ENCODE measurements at places on chromosomes 5 and 9.

GRCh38 chr5:136598802-136599404 is 233.6 kb upstream of the TRPC7 start:
- DNase-seq: peak; percentile 30

- DNase-seq: peak; percentile 48
Observed at GRCh38 chr9:119289740-119290433, 79.3 kb downstream of the BRINP1 start.

- peak; percentile 62 for DNase-seq
Observed at GRCh38 chr9:134399435-134400056, 73.3 kb downstream of the RXRA start.

GRCh38 chr9:131348631-131349521 is 45.0 kb upstream of the PRRC2B start:
- DNase-seq: no peak

- DNase-seq: no peak
Observed at GRCh38 chr5:76657091-76657490, 33.9 kb upstream of the F2RL2 start.

- peak; percentile 48 for DNase-seq
Observed at GRCh38 chr5:40796487-40796889, 1.7 kb downstream of the PRKAA1 start.

DNA sequence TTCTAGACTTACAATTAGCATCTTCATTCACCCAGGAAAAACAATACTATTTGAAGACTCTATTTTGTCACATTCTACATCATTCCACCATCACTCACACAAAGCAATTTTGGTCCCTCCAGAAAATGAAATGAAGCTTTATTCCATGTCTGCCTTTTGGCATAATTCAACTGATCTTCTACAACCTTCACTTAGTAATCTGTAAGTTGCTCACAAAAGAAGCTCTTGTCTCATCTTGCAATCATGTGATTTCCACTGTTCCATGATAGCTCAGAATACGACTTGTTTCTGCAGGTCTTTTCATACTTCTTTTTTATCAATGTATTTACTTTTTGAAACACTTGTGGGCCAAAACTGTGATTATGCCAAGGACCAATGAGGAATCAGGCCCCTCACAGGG is 261.9 kb upstream of the NR4A3 start:
- DNase-seq: no peak

DNA sequence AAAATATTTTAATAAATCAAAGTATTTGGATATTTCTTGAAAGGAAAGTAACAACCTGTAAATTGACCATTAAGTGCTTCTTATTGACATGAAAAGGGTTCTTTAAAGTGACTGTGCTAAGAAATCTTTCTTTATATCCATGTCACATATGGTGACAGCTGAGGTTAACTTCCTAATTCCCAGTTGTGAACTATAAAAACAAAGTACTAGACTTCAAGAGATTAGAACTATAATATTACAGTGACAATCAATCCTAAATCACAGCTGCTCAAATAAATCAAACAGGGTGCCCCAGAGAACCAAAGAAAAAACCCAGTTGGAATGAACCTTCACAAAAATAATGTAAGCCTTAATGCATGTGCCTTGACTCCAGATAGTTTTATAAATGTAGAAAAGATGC is 332.6 kb upstream of the PDE4D start:
- no peak for DNase-seq

- no peak for DNase-seq
Observed at GRCh38 chr5:144194144-144194543, 23.5 kb downstream of the KCTD16 start.

DNA sequence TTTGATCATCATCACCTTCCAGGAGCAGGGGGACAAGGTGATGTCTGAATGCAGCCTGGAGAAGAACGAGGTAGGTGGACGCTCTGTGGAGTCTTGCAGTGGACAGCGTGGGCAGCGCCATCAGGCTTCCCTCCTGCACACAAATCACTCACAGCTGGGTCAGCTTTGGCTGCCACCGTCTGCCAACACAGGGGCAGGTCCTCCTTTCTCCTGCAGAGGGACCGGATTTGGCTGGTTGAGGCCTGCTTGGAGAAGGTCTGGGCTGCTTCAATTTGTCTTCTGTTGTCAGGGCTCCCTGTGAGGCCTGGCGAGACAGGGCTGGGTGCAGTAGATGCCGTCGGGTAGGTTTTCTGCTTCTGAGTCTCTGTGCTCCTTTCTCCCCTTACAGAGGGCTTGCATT is 180.6 kb downstream of the CACNA1B start:
- DNase-seq: no peak

DNA sequence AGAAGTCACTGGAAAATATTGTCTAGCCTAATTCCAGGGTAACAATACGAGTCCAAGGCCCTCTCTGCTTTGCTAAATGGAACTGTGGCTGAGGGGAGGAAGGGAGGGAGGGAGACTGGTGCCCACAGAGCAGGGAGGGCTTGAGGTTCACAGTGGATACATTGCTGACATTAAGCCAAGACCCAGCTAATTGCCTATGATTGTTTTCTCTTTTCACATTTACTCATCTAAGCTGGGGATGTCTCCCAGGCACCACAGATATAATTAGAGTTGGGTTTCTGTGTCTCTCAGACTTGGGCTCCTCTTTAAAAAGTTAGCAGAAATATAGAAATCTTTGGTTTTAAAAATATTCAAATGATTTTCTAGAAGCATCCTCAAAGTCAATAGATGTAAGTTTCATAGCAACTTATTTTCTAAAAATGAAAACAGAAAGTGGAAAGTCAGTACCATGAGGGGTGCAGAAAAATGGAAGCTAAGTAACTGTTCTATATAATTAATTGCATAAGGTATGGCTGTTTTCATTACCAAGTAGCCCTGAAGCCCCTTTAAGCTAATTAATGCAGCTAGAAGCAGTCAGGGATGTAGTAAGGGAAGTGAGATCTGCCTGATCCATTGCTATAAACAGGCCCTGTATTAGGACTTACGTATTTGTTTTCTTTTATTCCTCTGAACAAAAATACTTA is 259.8 kb downstream of the NDUFS4 start:
- no peak for DNase-seq

DNA sequence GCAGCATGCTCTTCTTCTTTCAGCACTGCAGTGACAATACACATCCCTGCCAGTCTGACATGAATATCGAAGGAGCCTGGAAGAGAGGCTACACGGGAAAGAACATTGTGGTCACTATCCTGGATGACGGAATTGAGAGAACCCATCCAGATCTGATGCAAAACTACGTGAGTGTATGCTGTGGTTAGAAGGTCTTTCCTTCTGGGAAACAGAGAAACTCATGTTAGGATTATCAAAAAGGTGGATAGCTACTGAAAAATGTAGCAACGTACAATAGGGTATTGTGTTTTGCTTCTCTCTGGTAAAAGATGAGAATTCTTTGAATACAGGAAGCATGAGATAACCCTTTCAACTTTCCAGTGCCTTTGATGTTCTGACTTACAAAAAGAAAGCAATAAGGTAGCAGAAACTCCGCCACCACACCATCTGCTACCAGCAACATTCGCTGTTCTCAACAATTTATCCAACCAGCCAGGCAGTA is 133.3 kb downstream of the PCSK5 start:
- DNase-seq: no peak

- DNase-seq: no peak
Observed at GRCh38 chr9:83466877-83467276, 71.3 kb downstream of the FRMD3 start.

- DNase-seq: no peak
Observed at GRCh38 chr9:98667005-98667640, 41.6 kb downstream of the GABBR2 start.

GRCh38 chr5:26578002-26578401 is 460.4 kb downstream of the CDH9 start:
- DNase-seq: no peak

DNA sequence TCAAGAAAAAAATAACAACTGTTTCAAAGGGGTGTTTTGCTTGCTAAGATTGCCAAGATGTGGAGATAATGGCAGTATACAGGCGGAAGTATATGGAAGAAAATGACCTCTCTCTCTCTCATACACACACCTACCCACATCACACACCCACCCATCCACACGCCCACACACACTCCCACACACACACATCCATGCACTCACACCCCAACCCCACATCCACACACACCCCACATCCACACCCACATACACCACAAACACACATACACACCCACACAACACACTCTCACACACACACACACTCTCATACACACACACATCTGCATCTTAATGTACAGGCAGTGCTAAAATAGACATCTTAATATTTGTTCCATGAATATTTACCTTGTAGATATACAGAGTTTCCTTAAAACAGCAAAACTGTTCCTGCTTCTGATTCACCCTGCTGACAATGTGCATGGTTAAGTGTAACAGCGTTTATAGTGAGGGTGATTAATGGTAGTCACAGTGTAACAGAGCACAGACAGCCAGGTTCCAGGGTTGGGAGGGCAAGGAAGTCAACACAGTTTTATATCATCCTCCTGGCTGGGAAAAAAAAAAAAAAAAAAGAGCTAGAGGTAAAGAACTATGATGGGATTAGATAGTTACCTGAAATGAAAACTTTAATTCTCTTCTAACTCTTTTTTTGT is 8.3 kb downstream of the BHMT2 start:
- DNase-seq: peak; percentile 40

GRCh38 chr5:68441309-68442073 is 225.9 kb downstream of the PIK3R1 start:
- no peak for DNase-seq

DNA sequence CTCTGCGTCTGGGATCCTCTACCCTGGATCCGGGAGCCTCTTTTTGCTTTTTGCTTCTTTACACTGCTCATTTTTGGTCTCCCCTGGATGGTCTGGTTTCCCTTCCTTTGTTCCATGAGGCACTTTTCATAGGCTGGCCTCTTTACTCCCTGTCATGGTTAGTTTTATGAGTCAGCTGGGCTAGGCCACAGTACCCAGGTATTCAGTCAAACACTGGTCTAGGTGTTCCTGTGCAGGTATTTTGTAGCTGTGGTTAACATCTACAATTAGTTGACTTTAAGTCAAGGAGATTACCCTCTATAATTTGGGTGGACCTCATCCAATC is 17.5 kb downstream of the ANKRD33B start:
- DNase-seq: peak; percentile 58

GRCh38 chr5:151154931-151155774 is 2.4 kb downstream of the ANXA6 start:
- no peak for DNase-seq

DNA sequence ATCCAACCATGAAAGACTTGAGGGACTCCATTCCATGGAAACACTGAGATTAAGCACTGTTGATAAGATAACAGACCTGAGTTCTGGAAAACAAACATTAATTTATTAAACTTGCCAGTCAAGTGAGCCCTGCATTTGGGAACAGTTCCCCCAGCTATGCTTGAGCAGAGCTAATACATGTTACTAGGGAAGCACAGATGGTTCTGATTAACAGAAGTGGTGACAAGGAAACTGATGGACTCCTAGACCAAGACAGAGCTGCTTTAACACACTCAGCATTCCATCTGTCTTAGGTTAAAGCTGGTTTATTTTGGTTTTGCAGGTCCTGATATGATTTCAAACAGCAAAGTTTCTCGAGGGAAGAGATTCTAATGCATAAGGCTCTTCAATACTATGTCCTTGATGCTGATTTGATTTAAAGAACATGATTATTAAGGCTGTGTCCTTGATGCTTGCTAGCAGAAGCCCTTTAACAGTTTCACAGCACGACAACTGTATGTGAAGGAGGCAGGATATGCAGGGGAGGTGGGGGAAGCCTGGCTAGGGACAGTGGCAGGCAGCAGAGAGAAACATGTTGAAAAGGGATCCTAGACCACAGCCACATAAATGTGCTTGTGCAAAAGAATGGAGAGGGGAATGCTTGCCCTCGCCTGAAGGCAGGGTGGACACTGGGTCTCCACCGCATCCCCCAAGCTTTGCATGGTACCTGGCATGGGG is 66.2 kb downstream of the ACTBL2 start:
- no peak for DNase-seq

DNA sequence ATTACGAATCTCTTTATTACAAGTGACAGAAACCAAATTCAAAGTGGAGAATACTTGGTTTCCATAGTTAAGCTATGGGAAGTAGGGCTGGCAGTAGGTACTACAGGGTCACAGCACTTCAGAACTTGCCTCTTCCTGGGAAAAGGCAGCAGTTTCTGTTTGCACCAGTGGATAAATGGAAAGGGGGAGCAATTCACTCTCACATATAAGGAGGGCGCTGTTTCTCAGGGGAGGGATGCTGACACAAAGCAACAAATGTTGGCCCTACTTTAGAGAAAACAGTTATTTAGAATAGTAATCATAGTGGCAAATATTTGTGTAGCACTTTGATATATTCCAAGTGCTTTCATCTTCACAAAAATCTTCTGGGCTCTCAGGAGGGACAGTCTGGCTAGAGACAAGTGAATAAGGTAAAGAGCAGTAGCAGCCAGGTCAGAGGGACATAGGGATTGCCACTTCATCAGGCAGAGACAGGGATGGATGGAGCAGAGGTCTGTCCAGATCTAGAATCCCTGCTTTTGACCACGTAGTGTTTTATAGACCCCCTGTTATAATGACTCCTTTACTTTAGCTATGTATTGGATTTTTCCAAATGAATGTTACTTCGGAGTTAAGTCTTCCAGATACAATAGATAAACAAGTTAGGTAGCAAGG is 554.8 kb upstream of the SGCD start:
- no peak for DNase-seq

DNA sequence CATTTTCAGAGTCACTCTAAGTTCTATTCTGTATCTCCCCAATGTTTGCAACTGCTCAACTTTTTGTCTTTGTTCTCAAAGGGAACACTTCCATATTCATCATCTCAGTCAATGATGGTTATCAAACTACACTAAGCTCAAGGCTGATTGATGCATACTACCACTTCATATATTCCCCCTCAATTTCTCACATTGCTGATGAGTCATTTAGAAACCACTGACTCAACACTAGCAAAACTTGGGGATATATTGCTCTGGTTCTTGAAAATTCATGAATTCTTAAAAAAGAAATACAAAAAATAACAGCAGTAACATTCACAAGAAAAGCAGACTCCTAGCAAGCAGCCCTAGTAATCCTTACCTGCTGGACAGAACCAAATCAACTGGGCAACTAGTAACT is 52.2 kb downstream of the ABHD17B start:
- DNase-seq: peak; percentile 12

GRCh38 chr5:157568720-157569119 is 6.9 kb downstream of the ADAM19 start:
- no peak for DNase-seq

- no peak for DNase-seq
Observed at GRCh38 chr9:11103525-11103924, 490.7 kb upstream of the PTPRD start.

DNA sequence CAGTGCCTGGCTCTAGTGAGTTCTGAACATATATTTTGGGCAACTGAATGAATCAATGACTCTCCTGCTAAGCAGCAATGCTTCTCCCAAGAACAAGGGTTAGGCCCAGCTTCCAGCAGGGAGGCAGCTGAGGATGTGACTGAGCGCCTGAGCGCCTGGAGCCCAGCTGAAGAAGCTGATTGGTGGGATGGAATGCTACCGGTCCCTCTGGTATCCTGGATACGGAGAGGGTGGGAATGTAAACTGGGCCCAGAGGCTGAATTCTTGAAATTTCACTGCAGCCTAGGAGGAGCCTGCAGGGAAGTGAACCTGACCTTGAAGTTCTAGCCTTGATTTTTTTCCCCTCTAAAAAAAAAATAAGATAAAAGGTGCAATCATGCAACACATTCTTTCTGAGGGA is 43.2 kb downstream of the WWC1 start:
- no peak for DNase-seq

- DNase-seq: peak; percentile 63
Observed at GRCh38 chr5:103785569-103785968, 223.0 kb upstream of the NUDT12 start.
